ENCODE measurements at places on chromosomes 7 and 10.

- no peak for DNase-seq
Measured at GRCh38 chr7:151408839-151409666, 785 bp downstream of the WDR86 start.

DNA sequence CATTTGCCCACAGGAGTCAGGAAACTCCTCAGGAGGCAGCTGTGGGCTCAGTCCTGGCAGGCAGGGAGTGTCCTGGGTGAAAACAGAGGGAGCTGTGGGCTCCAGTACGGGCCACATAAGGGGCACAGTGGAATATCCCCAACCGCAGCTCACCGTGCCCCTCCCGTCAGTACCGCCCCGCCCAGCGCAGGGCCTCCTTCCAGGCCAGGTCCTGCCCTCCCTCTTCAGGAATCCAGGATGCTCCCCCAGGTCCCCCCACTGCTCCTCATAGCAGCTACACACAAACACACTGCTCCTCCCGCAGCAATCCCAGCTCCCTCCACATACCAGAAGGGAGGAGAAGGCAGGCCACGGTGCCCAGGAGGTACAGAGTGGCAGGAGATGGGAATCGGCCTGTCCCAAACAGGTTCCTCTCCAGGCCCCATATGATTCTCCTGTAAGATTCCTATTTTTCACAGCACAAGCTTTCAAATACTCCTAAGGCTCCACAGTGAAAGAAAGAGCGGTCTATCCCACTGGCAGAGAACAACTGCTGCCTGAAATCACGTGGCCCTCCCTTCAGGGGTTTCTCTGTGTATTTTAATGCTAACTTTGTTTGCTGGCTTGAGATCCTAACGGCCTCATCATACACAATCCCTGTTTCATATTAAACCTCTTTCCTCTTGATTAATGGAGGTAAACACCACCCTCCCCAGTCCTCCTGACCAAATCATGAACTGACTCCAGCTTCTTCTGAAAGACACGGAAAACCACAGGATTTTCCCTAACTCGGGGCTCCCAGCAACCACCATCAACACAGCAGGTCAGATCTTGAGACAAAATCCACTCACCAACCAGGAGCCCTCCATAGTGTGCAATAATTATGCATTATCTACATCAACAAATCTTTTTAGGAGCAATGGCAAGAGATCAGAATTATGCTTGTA is 178.7 kb downstream of the TNS3 start:
- no peak for DNase-seq

GRCh38 chr10:78802866-78803265 is 265.9 kb upstream of the ZMIZ1 start:
- no peak for DNase-seq

DNA sequence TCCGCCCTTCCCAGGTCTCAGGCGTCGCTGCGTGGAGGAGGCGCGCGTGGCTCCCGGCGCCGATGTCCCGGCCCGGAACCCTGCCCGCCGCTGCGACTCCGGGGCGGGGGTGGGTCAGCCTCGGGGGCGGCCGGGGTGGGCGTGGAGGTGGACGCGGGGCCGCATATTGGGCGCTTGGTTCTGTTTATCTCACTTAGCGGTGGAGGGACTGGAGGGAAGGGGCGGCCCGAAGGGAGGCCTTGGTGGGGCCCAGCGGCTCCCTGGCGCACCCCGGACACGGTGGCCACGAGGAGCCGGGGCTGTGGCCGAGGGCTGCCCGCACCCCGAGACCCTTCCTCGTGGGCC is 8.6 kb downstream of the UNCX start:
- DNase-seq = no peak

- no peak for DNase-seq
Measured at GRCh38 chr7:1939434-1940401, 269.6 kb downstream of the ELFN1 start.

GRCh38 chr7:150375662-150376521 is 3.2 kb upstream of the ZNF775 start:
- DNase-seq = no peak

- no peak for DNase-seq
Measured at GRCh38 chr7:122305475-122306319, 1.1 kb upstream of the FEZF1 start.

DNA sequence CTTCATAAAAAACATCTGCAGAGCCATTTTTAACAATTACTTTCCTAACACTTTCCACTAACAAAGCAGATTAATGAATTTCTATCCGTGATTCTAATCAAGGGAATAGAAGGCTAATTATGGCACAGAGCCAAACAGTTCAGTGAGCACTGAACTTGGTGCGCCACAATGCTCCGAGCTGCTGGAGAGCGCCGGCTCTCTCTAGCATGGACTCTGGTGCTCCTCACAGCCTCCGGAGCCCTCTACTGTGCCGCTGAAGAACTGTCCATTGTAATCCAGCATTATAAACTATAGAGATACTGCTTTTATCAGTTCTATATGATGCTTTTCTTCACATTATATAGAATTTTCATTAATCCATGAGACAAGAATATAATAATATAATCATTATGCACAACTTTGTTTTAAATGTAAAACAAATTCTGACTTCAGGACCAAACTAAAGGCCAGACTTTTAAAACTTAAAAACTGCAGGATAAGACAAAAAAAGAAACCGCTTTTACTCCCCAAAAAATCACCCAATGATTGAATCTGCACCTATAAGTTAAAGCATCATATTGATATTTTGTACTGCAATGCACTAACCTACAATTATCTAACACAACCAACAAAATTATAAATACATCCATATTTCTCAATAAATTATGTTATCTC is 123.6 kb downstream of the RNF32 start:
- no peak for DNase-seq

GRCh38 chr7:26553128-26553527 is 261.5 kb downstream of the SNX10 start:
- DNase-seq = no peak

Measured in cerebellar nuclear complex (tissue), 1 donor.